Activated T-cell treated with anti-CD3 and anti-CD28 coated beads for 48 hours (primary cell): ENCODE measurements at places on chromosomes 6 and 20.

GRCh38 chr6:14674867-14675648 lies 557.5 kb downstream of the CD83 start:
- no peak for DNase-seq

GRCh38 chr6:42302411-42302810 lies 84.8 kb upstream of the MRPS10 start:
- DNase-seq = no peak

DNA sequence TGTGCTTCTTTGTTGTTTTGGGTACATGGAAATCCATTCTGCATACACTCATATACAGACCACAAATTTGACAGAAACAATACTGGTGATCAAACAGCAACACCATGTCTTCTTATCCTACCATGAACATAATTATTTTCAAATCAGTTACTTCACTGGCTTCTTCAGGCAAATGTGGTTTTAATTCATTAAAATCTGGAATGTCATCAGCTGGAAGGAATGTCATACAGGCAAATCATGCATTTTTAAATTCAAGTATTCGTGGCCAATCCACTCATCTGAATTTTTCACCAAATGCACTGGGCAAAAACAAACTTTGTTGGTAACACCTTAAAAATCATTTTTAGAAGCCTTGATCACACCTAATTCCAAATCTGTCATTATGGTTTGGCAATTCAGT lies 59.3 kb downstream of the KIF6 start:
- DNase-seq = no peak

- no peak for DNase-seq
These were observed 449.6 kb downstream of the KIF16B start for GRCh38 chr20:16123623-16124022.

DNA sequence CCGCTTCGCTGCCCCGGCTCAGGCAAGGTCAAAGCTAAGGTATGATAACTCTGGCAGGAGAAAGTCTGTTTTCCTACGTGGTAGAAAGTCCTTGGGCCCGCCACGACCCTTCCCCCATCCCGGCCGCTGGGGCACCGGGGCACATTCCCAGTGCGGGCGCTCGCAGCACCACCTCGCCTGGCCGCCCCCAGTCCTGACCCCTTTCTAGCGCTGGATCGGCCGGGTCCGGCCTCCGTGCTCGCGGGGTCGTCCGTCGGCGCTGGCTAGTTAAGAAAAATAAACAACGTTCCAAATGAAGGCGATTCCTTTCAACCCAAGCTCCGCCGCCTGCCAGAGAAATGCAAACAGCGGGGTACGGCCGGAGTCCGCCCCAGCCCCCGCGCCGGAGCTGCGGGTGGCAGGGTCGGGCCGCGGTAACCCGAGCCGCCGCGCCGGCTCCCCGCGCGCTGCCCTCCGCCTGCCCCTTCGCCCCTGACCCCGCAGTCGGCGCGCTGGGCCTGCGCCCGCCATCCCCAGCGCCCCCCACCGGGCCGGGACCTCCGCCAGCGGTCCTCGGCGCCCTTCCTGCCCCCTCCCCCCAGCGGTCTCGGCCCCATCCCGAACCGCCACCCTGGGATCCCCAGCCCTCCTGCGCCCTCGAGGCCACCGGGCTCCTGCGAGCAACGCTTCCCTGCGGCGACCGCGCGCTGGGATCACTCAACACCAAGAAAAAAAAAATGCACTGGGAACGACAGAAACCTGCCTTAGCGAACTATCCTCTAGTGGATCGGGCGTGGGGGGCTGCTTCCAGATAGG lies 37.6 kb downstream of the NCR2 start:
- DNase-seq = no peak

DNA sequence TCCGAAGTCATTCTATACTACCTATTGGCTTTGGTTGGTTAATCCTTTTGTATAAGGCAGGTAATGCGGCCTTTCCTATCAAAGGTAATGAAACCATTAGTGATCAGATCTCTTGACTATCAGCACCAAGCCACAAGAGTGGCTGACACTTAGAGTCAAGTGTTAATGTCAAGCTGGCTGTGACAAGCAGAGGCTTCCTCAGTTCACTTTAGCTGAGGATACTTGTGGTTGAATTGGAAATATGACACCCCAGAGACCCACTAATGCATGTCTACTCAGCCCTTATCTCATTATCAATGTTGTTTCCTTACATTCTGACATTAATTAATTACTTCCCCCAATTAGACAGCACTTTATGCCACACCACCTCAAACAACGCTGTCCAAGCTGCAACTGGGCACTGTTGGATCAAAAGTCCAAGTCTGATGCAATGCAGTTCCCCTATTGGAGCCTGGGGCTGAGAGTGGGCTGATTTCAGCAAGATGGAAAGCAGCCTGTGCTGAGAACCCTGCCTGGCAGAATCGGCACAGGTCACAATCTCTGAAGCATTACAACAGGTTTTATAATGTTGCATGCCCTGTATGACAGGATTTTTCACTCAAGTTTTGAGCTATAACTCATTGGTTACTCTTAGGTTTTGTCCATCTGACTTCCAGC lies 273.5 kb downstream of the COL12A1 start:
- no peak for DNase-seq

- no peak for DNase-seq
These were observed 1009.7 kb upstream of the GJE1 start for GRCh38 chr6:141123049-141123448.

DNA sequence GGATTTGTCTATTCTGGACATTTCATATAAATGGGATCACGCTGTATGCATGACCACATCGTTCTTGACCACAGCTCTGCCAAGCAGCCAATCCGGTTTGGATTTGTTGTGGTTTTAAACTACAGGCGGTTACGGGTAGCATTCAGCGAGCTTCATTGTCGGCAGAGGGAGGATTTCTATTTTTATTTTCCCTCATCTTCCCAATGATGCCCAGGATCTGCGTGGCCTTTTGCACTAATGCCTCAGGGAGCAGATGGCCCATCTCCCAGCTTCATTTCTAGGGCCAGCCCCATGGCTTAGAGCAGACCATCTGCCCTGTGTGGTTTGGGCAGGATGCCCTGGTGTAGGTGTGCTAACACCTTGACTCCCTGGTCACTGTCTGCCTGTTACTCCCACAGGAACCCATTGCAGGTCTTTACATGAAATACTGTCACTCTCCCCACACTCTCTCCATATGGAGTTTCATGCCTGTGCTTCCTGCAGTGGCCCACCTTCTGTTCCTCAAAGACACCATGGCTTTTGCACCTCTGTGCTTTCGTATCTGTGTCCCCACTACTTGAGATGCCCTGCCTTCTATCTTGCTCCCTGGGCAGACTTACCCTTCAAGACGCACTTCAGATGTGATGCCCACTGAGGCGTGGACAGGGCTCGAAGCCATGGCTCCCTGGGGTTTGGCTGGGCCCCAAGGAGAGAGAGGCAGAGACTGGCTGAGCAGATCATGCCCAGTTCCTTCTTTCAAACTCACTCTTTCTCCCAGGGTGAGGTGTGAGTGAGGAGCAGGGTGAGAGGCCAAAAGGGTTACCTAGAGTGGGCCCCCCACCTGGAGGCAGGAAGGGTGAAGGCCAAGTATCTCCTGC lies 26.0 kb downstream of the SDCBP2 start:
- no peak for DNase-seq

GRCh38 chr6:125066140-125066539 lies 87.4 kb upstream of the TPD52L1 start:
- DNase-seq = no peak

DNA sequence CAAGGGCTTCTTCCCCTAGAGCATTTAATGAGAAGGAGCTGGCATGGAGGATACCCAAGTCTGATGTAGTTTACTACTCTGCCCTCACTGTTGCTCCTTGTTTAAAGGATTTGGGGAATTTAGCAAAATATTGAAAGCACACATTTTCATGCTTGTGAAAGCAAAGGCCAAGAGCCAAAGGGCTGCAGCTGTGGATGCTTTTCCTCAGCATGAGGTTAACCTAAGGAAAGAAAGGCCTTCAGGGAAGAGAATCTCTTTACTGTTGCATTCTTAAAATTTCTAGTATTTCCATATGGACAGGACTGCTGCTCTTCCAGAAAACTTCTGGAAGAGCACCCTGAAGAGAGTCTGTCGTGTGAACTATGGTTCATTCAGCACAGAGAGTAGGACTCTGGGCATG lies 45.9 kb upstream of the SASH1 start:
- DNase-seq = no peak

DNA sequence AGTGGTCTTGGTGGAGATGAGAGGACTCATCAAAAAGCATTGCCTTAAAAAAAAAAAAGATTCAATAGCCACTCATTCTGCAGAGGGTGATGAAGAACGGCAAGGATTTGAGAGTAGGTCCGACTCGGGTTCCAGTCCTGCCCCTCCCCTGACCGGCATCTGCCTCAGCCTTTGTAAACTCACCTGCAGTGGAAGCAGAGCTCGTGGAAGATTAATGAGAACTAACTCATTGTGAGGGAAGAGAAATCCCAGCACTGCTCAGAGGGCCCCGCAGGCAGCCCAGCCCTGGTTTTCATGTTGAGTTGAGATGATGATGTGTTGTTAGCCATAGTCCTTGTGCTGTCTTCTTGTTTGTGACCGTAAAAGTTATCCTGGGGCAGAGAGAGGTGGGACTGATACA lies 59.4 kb downstream of the GCNT2 start:
- DNase-seq = no peak

GRCh38 chr20:24731312-24731711 lies 217.8 kb upstream of the CST7 start:
- no peak for DNase-seq

- DNase-seq = no peak
These were observed 1.9 kb downstream of the KATNA1 start for GRCh38 chr6:149646599-149646998.

GRCh38 chr6:148709577-148709976 lies 37.3 kb upstream of the UST start:
- DNase-seq = no peak

GRCh38 chr6:5091210-5092069 lies 6.3 kb downstream of the PPP1R3G start:
- DNase-seq = no peak

GRCh38 chr6:117568831-117569410 lies 33.4 kb downstream of the GOPC start:
- DNase-seq = no peak

DNA sequence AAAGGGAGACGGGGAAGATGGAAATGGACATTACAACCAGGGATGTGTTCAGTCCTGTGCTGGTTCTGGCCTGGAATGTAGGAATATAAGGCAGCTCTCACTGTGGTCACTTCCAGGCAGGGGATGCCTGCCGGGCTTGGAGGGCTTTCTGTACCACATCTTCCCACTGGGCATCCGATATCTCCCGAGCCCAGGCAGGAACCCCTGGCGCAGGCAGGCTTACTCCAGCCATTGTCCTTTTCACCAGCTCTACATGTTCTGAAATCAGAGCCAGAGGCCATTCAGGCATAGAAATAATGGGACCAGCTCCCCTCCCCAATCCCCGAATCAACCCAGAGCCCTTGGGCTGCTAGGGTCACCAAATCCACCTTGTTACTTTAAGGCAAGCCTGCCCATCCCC lies 1.4 kb downstream of the MEA1 start:
- no peak for DNase-seq

DNA sequence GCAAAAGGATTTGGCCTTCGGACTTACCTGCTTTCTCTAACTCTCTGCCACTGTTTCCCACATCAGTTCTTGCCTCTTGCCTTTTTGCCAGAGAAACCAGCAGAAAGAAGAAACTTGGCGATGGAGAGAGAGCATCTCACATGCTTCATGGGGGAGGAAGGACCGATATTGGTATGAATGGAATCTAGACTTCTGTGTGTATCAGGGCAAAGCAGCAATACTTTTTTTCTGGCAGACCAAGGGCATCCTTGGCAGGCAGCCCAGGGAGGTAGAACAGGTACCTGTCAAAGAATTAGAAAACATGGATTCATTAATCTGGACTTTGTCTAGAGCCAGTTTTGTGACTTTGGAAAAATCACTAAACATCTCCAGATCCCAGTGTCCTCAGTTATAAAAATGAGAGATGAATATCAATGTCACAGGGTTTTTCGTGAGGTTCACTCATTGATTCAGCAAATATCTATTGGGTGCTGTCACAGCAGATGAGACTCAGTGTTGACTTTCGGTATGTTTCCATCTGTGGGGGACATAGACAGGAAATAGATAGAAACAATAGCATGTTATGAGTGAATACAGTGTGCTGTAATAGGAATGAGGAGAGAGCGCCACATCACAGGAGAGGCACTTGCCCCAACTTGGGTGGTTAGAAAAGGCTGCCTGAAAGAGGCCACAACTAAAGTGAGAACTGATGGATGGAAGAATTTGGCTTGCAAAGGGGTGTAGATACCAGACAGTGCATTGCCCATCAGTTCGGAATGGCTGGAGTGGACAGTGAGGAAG lies 114.1 kb downstream of the CD83 start:
- DNase-seq = no peak
